ENCODE measurements at places on chromosomes 4 and X.

DNA sequence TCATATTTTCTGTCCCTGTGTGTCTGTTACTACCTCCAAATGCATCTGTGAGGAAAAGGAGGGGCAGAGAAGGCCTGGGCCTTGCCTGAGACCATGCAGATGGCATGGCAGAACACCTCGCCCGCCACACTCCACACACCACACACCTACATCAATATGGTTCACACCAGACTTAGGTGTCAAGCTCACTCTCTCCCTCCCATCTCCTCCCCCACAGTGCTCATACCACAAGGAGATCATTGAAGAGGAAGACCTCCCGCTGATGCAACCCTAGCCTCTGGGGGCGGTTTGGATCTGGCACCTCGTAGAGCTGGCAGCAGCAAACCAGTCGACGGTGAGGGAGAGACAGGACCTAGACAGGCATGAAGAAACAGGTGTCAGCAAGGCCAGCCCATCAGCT is 16.6 kb upstream of the KDM5C start:
- no peak for DNase-seq

DNA sequence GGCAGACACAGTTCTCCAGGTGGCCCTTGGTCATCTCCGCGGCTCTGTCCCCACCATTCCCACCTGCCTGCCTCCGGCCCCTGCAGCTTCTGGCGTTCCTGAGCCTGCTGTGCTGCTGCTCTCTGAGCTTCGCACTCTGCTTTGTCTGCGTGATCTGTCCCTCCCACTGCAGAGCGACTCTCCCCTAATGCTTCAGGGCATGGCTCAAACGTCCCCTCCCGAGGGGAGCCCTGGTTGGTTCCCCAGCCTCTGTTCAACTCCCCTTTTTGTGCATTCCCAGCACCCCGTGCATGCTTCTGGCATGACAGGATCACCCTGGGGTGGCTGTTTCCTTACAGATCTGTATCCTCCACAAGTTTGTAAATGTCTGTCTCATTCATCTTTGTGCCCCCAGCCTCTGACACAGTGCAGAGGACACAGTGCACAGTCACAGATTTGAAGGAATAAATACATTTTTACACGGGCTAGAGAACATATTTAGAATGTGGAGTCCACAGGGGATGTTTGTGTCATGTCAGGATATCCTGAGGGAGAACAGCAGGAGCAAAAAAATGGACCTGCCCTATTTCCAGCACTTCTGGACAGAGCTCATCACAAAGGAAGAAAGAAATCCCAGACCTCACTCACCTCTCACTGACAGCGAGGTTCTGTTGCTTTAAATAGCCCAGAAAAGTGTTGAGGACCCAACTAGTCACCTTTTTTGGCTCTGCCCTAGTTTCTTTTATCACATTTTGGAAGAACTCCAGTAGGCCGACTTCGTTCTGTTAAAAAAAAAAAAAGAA is 72.6 kb downstream of the GATB start:
- no peak for DNase-seq

- no peak for DNase-seq
Measured at GRCh38 chrX:43481576-43481975, 174.5 kb upstream of the MAOA start.

DNA sequence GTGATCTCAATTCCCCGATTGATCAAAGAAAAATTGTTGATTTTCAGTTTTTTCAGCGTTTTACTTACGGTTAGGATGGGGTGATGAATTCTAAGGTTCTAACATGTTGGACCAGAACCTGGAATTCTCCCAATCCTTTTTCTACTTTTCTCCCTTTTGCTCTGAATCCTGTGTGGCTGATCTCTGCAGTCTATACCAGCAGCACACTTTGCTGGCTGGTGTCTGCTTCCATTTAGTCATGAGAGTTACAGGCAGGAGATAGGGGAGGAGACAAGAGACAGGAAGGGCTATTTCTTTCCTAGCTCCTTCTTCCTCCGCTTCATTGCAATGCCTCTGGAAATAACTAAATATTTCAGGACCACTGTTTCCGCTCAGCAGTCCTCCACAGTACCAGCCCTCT is 623.9 kb downstream of the CENPC start:
- DNase-seq, result no peak

DNA sequence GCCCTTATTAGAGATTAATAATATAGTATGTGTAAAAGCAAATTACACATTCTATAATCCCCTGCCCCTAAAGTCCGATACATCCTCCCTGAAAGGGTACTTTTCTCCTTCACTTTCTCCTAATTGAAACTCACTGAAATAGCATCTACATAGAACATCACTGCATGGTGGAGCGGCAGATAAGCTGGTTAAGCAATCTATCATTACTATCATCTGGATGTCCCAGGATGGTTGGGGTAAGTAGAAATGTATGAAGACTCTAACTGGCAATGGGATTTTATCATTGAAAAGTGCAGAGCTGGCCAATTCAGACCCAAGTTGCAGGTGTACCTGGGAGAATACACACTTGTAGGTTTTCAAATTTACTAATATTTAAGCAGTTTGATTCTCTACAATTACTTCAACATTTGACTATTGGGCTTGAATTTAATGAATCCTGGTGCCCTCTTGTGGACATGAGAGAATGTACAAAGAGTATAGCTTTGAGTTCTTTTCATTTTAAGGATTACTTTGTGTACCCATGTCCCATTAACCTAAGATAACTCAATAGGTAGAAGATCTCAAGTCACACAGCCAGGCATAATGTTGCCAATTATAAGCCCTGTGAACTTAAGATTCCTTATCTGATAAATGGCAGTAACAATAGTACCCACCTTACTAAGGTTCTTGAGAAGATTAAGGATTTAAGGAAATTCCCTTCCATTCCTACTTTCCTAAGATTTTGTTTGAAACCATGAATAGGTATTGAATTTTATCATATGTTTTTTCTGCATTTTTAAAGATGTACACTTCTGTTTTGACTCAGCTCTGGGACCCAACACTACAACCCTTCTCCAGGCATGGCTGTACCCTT is 69.8 kb downstream of the SHROOM3 start:
- no peak for DNase-seq

- no peak for DNase-seq
Measured at GRCh38 chrX:71227370-71228062, 4.5 kb downstream of the GJB1 start.

GRCh38 chr4:57351731-57352130 is 241.5 kb upstream of the IGFBP7 start:
- no peak for DNase-seq

DNA sequence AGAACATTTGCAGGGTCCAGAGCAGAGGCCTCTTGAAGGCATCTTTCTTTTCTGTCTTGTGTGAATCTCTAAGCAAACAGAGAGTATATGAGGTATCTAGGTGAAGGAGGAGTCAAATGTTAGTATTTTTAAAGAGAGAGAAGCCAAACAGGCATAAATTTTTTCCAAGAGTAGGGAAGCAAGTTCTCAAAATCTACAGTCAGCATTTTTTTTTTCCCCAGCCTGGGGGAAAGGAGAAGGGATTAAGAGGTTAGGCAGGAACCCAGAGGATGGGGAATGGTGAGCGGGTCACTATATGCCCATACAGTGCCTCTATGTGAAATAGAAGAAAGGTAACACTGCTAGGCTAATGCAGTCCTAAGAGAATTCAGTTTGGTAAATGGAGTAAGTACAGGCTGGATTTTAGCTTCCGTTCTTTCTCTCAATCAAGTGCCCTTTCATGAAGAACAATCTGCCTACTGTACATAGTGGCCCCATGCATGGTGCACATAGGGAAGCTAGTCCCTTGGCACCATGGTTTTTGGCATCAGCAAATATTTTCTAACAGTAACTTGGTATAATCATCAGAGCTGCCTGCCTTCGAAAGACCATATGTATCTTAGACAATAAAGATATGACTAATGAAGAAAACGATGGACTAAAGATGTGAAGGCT is 163.1 kb upstream of the MAB21L2 start:
- DNase-seq, result no peak

DNA sequence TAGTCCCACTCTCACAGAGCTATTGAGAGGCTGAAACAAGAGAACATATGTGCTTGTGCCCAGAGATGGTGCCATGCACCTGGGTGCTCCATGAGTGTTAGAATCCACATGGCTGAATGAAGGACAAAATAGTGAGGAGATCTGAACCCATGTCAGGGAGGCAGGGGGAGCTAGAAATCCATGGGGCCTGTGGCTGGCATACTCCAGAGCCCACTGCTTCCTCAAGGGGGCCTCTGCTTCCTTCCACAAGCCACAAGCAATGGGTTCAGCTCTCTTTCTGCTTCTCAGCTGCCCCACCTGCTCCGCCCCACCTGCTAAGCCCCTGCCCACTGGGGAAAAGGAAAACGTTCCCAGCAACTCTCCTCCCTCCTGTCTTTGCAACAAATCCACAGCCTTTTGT is 46.1 kb downstream of the PJA1 start:
- DNase-seq, result no peak

DNA sequence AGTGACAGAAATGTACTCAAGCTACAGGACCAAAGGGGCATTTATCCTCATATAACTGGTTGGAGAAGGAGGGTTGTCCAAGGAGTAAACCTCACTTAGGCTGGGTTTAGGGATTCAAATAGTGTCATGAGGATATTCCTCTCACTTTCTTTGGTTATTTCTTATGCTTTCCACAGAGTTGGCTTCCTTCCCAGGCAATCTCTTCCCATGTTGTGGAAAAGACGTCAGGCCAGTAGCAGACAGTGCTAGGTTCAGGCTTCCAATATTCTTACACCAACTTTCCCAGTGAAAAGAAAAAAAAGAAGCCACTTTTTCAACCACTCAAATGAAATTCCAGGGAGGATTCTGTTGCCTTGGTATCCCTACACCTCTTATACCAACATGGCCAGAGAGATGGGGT is 653.0 kb downstream of the C4orf33 start:
- DNase-seq, result no peak

DNA sequence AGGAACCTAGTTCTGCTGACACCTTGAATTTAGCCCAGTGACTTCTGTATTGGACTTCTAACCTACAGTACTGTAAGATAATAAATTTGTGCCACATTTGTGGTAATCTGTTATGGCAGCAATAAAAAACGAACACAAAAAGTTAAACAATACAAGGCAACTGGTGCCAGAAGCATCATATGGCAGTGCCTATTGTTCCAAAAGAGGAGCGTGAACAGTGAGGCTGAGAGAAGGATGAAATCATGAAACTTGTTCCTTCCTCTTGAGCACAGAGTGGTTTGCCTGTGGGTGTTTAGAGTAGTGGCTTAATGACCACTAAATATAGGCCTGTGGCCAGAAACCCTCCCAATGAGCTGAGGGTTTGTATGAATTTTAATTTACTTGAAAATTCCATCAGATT is 69.7 kb upstream of the PGRMC2 start:
- no peak for DNase-seq

DNA sequence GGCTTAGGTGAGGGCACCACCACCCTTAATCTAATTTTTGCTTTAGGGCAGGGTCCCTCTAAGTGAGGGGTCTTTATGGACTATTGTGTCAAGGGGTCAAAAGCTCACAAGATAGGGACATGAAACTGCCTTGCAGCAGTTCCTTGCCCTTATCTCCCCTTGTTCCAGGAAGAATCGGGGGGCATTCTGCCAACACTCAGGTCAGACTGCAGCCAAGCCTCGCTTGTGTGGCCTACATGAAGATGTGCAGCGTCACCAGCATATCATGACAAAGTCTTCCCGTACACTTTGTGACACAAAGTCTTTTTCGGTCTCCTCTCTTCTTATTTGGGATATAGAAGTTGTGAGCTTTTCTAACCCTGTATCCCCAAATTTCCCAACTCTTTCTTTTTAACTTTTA is 17.5 kb upstream of the USP9X start:
- no peak for DNase-seq

DNA sequence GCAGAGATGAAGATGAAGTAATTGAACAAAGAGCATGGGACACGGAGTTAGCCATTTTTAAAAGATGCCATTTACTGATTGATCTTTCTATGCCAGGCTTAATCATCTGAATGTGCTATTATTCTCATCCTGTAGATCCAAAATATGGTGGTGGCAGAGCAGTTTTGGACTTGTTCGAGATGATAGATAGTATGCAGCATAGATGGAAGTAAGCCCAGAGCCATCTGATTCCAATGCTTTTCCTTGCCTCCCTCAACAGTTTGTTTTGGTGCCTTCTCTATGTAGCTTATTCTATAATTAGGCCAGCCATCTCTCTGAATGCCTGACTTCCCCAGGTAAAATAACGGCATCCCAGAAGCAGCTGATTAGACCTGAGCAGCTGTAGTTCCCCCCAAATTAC is 152.6 kb upstream of the CLNK start:
- DNase-seq, result no peak

DNA sequence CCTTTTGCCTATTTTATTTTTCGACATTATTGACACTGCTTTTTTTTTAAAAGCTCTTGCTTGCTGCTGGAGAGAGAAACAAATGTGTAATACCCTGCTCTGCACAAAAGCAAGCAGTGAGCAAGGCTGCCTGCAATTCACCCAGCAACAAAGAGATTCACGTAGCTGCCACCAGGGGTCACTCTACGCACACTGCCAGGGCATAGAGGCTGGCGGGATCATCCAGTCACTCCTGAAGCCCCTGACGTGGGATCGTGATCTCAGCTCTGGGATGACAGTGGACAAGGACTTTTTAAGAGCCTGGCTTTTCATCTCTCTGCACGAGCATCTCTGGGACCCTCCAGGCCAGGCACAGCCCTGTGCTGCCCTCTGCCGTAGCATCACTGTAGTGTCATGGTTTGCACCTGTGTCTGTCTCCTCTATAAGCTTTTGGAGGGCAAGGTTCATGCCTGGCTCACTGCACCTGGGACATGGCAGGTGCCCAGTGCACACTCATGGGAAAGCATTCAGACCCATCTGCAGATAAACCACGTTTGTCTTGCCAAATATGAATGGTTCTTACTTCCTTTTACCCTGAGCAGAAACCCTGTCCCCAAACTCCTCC is 19.8 kb downstream of the C4orf50 start:
- no peak for DNase-seq

GRCh38 chrX:107894038-107894437 is 68.4 kb downstream of the MID2 start:
- no peak for DNase-seq

DNA sequence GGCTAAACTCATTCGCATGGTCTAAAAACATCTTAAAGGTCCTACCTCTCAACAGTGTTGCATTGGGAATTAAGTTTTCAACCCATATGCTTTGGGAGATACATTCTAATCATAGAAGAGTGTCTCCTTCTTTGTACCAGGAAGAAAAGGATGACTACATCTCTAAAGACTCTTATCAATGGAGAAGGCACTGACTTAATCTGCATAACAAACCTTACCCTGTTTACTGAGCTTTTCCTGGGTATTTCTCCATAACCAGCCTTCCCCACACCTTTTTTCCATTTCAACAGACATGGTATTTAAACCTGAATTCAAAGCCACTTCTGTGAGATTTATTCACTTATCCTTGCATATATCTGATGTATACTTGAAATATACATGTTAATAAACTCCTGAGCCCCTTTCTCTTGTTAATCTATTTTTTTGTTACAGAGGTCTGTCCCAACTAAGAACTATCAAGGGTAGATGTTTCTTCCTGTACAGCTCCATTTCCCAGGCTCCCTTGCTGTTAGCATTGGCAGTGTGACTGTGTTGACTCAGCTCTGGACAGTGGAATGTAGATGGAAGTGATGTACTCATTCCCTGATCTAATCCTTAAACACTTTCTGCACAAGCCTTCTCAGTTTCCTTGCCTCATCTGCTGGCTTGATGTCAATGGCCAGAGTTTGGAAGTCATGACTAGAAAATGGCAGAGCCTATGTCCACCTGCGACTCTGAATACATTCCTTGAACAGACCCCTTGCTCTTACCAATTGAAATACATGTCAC is 148.9 kb upstream of the CPEB2 start:
- DNase-seq, result no peak

- DNase-seq, result no peak
Measured at GRCh38 chrX:56932106-56932505, 63.2 kb downstream of the SPIN3 start.

GRCh38 chr4:148376151-148376550 is 66.1 kb downstream of the NR3C2 start:
- DNase-seq, result no peak

GRCh38 chrX:53288189-53288588 is 6.8 kb upstream of the IQSEC2 start:
- no peak for DNase-seq
